Hypothalamus (tissue), 51 donors: ENCODE measurements at places on chromosomes 6 and 20.

DNA sequence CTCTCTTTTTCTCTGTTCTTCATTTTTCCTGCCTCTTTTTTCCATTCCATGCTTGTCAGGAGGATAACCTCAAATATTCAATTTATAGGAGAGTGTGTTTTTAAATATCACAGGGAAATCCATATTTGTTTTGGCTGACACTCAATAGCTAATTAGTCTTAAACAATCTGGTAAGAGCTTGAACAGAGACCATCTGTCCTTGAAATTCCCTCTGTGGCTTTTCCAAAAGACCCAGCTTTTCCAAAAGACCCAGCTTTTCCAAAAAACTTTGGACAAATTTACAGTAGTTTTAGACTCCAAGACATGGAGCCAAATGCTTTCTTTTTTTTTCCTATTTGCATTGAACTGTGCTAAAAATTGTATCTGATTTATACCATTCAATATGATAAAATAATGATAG is 127.4 kb upstream of the FAM83B start:
- no peak for DNase-seq

GRCh38 chr6:71294121-71294523 is 5.5 kb downstream of the OGFRL1 start:
- DNase-seq, result no peak

- DNase-seq, result no peak
Observed at GRCh38 chr6:150627585-150628025, 27.9 kb downstream of the PLEKHG1 start.

- DNase-seq, result no peak
Observed at GRCh38 chr6:112275365-112275764, 21.0 kb upstream of the LAMA4 start.

DNA sequence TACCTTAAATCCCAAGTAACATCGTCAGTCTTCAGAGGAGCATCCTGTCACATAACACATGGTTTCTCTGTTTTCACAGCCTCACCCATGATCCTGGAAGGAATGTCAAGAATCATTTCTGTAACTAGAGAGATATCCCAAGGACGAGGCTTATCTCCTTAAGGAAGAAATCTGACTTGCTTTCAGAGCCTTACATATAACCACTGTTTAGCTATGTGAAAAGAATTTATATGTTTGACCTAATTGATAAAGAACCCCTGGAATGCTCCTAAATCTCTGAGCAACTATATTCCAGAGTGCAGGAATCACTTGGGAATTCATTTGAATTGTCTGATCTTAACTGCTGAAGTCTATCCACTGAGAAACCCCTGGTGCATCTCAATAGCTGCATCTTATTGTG is 243.1 kb downstream of the ALDH8A1 start:
- no peak for DNase-seq

- DNase-seq, result no peak
Observed at GRCh38 chr20:46188866-46189541, 70.9 kb downstream of the CD40 start.

- no peak for DNase-seq
Observed at GRCh38 chr6:15254070-15254975, 8.5 kb downstream of the JARID2 start.

DNA sequence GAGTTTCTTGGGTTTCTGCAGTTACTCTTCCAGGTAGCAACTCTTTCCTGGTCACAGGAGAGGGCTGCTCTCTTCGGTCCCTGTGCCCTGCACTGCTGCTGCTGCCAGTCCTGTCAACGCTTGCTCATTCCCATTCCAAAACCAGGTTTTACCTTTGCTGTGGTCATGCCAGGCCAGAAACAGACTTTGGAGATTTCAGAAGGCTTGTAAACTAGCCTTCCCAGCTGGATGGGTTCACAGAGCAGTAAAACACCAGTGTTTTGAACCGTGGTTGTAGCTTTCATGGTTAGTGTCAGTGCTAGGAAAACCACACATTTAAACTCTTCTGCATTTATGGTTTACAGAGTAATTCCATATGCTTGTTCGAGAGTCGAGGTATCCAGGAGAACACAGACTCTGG is 16.2 kb downstream of the ARFGEF2 start:
- DNase-seq, result no peak

- DNase-seq, result no peak
Observed at GRCh38 chr6:168641446-168641845, 200.5 kb downstream of the SMOC2 start.

DNA sequence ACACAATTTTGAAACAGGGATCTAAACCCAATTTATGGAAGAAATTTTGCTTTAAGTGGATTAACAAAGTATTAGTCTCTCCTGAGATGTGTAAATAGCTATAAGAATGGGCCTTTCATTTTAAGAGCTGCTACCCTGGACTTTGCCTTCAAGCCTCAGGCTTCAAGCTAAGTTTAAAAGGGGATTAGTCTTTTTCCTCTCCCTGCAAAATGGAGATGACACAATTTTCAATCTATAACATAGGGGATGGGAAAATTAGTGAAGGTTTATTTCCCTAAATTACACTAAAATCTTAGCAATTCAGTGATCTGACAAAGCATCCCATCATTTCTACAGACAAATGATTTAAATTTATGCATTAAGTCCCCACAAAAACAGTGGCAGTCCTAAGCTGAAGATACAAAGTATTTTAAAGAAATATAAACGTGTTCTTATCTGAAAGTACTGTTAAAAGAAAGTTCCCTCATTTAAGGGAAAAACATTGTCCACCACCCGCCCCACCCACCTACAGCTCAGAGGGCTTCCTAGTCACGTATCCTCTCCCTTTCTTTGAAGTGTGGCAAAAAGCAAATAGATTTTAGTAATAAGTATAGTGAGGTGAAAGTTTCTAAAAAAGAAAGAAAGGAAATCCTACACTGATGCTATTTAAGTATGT is 14.5 kb downstream of the ARHGAP18 start:
- DNase-seq, result no peak

- DNase-seq, result no peak
Observed at GRCh38 chr6:105035299-105035698, 78.4 kb downstream of the LIN28B start.

DNA sequence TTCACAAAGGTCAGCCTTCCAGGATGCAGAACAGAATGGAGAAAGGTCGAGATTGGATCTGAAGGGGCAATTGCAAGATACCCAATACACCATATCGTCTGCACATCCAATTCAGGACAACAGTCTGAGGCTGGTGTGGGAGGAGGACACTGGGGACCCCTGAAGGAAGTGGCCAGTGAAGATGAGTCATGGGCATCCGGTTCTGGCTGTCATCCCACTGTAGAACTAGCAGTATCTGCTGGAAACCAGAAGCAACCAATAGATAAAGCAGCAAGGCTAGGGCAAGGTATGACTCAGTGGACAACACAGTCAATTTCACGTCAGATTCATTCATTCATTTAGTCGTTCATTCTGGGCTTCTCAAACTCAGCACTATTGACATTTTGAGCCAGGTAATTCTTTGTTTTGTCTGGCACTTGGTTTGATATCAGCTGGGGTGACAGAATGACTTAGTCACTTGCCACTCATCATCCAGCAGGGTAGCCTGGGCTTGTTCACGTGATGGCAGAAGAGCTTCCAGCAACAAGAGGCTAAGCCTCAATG is 30.3 kb upstream of the SHLD1 start:
- DNase-seq, result no peak

- DNase-seq, result no peak
Observed at GRCh38 chr20:53186635-53187034, 214.5 kb downstream of the TSHZ2 start.

- no peak for DNase-seq
Observed at GRCh38 chr6:13307508-13307995, 20.8 kb downstream of the TBC1D7 start.

- DNase-seq, result no peak
Observed at GRCh38 chr20:33158637-33159385, 9.1 kb upstream of the BPIFA2 start.

DNA sequence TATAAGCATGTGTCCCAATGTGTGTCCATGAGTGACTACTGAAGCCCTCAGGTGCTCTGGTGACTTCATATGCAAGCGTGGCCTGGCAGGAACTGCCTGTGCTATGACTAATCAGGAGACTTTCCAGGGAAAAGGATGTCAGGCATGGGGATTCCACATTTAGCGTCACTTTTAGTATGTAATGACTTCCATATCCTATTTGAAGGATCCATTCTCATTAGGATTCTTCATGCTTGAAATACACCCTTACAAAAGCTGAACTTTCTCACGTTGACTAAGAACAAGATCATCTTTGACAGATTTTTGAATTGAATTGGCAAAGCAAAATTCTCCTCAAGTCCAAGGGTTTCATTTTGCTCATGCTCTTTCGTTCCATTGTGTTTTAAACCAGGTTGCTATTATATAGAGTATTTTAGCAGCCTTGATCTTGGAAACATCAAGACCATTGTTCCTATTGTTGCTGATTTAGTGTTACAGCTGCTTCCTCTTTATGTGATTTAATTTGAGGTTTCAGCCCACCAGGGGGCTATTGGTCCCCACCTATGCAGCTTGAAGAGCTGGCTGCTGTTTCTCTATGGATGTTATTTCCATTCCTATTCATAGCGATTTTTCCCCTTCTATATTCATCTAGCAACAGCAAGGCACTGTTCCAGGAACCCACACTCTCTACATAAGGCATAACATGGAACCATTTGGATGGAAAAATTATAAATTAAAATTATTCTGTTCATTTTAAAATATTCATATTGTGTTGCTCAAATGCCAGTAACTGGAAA is 418.6 kb downstream of the CDKAL1 start:
- no peak for DNase-seq

DNA sequence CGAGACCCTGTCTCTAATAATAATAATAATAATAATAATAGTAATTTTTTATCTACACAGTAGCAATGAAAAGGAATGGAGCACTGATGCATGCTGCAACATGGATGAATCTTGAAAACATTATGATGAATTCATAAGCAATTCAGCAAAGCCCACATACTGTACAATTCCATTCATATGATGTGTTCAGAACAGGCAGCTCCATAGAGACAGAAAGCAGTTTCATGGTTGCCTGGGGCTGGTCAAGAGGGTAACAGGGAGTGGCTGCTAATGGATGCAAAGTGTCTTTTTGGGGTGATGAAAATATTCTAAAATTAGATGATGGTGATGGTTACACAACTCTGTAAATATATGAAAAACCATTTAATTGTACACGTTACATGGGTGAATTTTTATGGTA is 43.6 kb downstream of the SLC24A3 start:
- no peak for DNase-seq

DNA sequence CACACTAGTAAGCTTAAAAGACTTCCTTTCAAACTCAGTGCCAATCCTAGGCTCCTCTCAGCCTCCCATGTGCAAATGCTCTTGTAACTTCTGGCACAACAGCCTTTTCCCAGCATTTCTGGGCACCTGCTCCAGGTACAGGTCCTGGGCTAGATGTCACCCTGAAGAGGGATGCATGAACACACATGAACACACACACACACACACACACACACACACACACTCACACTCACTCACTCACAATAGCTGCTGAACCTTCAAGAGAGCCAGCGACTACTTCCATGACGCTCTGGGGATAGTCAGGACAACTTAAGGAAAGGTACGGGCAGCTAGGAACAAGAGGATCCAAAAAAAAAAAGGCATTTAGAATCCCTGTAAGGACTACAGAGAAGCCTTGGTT is 122.8 kb downstream of the INSM1 start:
- no peak for DNase-seq

DNA sequence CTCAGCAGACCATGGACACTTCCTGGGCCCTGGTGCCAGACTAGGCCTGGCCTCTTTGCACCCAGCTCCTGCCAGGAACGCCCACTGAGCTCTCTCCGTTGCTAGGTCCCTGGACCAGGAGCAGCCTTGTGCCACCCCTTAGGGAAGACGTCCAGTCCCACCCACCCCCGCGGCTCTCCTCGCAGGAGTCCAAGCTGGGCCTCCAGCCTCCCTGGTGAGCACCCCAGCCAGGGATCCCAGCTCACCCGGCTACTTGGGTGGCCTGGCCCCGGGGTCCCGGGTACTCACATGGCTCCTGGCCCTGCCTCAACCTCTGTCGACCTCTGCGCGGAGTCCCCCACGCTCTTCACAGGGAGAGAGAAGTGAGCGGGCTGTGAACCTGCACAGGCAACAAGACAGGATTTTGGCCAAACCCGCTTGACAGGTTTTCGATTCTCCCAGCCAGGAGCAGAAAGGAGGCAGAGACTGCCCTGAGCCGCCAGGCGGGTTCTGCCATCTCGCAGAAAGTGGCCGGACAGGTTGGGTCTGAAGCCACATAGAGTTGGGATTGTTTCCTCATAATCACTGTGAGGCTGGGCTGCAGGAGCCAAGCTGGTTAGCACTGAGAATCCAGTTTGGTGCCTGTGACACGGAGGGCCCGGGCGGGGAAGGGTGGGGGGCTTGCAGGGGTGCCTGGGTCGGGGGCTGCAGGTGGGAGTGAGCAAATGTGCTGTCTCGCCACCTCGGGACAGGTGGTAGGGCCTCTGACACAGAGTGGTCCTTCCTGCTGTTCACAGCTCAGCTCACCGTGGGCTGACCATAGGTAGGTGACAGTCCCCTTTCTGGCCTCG is at the start of gene RBBP8NL:
TSS of gene RBBP8NL (minus strand) at position 368 of the 830 bp plus-strand sequence. CDS start 7,892 bp downstream, outside the sequence.
- no peak for DNase-seq

- DNase-seq, result no peak
Observed at GRCh38 chr20:24825591-24825990, 123.5 kb upstream of the CST7 start.

- peak; percentile 76 for DNase-seq
Observed at GRCh38 chr6:41424370-41425058, 89.1 kb downstream of the NCR2 start.

DNA sequence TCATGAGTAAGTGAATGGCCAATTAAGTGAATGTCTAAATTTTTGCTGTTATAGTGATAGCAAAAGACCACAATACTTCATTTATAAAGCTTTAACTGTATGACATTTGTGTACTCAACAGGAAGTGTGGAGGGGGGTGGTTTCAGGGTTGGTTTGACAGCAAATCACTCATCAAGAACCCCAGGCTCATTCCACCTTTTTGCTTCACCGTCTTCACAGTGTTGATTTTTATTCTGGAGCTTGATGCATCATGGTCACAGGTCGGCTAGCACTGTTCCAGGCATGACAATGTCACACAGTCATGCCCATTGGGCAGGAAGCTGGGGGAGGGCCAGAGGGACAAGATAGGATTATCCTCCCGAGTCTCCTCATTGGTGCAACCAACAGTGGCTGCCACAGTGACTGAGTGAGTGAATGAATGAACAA is 75.0 kb downstream of the MDGA1 start:
- DNase-seq, result no peak

- DNase-seq, result no peak
Observed at GRCh38 chr20:3818155-3819151, 1.9 kb upstream of the AP5S1 start.
